ENCODE measurements at places on chromosomes 1 and 21.
A peak's percentile ranks its signal among the peaks of the same experiment; 100 is the strongest.

GRCh38 chr1:219812491-219813203 is 115.7 kb downstream of the SLC30A10 start:
- DNase-seq, result peak; percentile 79

DNA sequence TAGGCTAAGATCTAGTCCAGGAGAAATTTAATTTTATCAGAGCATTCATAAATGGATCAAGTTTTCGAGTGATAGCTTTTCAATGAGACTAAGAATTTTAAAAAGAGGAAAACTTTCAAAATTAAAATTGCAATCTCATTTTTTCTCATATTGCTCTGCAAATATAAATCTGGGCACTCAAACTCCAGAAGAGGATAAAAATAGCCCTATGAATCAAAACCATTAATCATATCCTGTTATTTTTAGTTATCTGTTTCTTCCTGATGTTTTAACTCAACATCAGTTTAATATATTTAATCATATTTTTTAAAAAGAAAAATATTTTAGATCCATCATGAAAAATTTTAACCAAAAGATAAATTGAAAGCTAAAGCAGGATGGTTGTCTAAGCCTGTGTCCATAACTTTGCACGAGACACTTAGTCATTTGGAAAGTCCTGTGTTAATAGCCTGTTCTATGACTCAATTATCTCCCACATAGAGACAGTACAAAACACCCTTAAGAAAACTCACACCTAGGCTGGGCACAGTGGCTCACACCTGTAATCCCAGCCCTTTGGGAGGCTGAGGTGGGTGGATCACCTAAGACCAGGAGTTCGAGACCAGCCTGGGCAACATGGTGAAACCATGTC is 17.1 kb upstream of the PRRC2C start:
- no peak for DNase-seq

DNA sequence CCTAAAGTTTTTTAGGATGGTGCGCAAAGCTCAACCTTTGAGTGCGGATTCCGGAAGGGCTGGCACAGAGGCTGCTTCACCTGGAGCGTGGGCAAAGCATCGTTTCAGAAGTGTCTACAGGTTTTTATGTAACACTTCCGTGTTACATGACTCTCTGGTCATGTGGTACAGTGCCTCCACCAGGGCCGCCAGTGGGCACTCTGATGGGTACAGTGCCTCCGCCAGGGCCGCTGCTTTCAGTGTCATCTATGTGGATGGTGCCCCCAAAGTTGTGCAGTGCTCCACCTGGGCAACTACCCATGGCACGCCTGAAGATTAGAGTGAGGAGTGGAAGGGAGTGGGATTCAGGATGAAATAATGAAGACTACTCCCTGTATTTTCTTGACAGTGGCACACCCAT is 101.4 kb upstream of the C1orf174 start:
- DNase-seq, result no peak

DNA sequence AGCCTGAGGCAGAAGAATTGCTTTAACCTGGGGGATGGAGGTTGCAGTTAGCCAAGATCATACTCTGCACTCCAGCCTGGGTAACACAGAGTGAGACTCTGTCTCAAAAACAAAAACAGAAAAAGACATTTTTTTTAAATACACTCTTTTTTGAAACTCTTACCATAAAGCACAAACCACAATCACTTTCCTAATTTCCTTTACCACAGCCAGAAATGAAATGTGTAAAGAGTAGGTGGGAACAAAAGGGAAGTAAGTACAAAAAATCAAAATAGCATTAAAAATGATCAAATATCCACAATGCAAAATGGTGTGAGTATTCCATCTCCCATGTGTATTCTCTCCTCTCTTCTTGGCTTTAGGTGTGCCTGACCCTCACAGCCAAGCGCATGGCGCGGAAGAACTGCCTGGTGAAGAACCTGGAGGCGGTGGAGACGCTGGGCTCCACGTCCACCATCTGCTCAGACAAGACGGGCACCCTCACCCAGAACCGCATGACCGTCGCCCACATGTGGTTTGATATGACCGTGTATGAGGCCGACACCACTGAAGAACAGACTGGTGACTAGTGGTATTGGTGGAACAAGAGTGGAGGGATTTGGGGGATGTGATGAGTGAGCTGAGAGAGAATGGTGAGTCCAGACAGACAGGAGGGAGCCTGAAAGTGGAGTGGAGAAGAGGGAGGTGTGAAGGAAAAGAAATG is 14.9 kb downstream of the ATP1A4 start:
- DNase-seq, result no peak

DNA sequence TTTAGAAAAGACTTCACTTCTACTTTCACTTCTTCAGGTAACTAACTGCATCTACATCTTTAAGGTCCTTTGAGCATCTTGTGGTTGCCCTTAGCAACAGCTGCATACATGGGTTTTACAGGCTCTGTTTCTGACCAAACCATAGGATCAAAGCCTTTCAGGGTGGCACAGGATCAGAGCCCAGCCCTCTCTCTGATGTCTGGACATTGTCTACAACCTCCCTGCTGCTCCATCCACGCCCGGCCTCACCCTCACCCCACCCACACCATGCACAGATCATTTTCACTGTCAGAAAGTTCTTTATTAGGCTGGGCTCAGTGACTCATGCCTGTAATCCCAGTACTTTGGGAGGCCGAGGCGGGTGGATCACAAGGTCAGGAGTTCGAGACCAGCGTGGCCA is 5.2 kb downstream of the NCF2 start:
- no peak for DNase-seq

DNA sequence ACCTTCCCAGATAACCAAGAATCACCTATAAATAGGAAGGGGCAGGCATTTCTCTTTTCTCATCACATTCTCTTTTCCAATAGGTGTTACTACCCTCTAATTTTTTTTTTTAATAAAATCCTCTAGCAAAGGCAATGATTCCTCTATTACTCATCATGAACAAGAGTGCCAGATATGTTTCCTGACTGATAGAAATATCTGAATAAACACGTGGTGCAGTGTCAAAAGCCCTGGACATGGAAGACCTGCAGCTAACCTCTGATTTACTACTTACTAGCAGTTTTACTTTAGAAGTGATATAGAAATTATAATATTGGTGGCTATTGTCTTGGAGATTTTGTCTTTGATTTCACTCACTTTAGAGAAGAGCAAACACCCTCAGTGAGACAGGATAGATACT is 194.6 kb upstream of the SAMSN1 start:
- no peak for DNase-seq

DNA sequence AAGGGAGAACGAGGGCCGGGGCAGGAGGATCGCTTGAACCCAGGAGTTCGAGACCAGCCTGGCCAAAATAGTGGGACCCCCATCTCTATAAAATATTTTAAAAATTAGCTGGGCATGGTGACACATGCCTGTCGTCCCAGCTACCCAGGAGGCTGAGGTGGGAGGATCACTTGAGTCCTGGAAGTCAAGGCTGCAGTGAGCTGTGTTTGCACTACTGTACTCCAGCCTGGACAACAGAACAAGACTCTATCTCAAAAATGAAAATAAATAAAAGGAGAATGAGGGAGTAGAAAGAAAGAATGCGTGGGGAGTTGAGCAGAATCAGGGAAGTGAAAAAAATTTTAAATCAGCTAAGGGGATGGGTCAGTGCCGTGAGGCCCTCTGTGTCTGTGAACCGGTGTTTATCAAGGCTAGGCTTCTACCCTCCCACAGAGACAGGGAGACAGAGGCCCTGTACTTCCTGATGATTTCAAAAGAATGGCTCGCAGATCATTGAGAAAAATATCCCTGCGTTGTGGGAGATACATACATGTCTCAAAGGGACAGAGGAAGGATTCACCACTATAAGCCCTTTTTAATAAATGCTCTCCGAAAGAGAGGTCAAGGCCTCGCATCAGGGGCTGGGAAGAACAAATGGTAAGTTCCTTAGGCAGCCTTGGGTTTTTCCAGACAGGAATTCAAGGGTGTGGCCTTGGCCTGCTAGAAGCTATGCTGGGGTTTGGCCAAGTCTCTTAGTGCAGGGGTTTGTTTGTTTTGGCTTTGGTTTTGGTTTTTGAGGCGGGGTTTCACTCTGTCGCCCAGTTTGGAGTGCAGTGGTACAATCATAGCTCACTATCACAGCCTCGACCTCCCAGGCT is 20.7 kb downstream of the IL10RB start:
- DNase-seq, result peak; percentile 34

- DNase-seq, result no peak
Observed at GRCh38 chr1:14606632-14607031, 8.1 kb downstream of the KAZN start.

DNA sequence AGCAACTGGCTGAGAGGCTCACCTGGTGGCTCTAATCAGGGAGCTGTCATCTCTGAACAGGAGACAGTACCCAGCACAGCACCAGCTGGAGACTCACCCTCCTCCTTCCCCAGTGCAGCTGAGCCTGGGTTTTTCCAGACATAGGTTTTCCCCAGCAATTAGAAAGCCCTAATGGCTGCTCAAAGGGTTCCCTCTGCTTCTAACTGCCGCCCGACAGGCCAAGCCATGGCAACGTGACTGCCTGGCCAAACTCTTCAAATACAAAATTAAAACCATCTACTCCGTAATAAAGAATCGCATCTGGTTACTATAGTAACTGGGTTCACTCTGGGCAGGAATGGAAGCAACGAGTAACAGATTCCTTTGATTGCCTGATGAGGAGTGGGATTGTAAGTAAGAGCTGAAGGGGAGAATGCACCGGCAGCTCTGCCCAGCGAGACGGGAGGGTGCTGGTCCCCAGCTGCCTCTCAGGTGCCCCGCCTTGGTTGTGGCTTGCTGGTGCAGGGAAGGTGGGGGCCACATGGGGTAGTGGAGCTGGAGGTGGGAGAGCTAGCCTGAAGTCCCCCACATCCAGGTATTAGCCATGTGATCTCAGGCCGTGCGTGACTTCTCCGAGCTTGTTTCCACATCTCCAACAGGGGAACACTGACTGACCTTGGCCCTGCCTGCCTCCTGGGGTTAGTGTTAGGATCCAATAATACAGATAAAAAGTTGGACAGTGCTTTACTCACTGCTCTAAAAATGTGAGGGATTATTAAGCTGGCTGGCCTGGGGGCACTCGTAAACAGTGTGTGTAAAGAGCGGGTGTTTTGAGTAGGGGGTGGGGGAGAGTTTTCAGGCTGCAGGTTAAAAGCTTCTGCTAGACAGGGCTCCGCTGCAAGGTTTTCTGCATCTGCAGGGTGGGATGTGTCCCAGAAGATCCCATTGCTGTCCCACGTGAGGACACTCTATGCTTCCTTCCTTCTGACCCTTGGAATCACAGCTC is 94.2 kb downstream of the KCNN3 start:
- no peak for DNase-seq

GRCh38 chr21:43880111-43880985 is 15.3 kb downstream of the AGPAT3 start:
- no peak for DNase-seq

DNA sequence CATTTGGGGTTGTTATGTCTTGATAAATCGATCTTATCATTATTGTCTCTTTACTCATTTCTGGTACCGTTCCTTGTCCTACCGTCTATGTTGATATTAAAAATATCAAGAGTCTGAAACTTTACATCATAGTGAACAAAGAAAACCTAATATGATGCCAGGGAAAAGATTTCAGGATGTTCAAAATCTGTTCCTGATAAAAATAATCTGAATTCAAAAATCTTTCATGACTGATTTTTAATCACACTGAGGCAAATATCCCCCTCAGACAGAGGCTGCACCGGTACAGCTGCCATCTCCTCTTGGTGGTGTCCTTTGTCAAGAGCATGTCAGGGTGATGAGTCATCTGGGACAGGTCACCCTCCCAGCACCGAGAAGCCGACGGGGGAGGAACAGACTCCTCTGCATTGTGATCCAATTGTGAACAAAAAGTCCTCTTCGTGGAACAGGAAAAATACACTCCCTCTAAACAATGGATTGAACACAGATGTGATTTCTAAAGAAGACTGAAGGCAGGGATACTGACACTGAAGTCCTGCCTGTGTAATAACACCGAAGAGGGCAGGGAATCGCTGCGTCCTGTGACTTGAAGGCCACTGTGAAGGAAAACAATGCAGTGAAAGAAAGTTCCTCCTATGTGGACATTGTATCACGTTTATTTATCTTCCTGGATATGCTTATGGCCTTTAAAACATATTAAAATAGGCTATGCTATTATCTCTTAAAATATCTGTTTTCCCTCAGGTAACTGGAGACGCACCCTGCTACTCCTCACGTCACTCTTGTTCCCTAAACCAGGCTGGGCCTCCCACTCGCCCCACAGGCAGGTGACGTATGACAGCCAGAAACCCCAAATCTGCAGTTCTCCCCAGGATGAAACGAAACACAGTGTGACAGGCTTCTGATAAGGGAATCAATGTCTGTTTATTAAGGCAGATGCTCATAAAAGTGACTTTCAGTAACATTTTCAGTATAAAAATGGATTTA is 4.3 kb upstream of the SPATC1L start:
- DNase-seq, result no peak

GRCh38 chr1:54453509-54453908 is 47.3 kb upstream of the SSBP3 start:
- DNase-seq, result no peak

GRCh38 chr1:44817307-44817706 is 9.0 kb downstream of the BTBD19 start:
- DNase-seq, result no peak

DNA sequence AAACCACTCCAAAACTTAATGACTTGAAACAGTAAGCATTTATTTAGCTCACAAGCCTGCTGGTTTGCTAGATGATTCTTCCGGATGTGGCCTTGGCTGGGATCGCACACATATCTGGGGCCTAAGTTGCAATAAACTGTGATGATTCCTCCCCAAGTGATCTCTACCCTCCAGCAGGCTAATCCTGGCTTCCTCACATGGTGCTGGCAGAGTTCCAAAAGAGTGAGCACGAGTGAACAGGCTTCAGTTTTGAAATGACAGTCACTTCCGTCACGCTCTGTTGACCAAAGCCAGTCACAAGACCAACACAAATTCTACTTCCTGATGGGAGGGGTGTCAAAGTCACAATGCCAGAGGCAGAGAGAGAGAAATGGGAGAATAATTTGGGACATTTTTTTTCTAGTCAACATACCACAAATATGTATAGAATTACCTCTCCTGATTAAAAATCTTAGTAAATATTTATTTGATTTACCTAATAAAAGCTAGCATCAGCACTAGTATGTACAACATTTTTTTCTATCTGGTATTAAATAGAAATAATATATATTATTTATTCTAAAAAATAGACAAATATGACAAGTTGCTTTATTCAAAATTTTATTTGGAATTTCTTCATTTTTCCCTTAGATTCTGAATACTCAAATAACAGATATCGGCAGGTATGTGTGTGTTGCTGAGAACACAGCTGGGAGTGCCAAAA is 292.7 kb downstream of the TPR start:
- peak; percentile 48 for DNase-seq

DNA sequence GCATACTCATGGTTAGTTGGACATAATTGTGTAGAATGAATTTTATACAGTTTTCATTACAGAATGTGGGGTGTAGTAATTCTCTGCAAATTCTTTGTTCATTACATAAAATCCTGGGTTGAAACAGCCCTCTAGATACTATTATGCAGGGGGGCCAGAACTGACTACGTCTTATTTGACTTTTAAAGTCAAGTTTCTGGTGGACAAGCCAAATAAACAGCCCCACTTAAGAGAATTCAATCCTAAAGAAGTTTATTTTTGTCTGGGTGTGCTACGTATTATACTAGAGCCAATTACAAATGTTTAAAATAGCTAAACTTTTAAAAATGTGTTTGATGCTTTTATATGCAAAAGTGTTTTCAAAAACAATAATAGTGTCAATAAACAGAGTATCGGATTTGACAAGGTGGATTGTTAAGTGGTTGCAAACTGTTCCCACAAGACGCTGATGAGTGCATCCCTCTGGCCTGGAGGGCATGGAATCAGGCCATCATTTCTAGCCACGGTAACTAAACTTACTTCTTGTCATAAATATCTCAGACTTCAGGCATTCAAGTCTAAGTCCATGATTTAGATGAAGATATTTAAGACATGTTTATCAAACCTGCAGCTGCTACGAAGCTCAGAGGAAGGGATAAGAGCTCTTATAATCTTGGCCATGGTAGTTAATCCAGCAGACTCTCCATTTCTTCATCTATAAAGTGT is 646.3 kb downstream of the KIF26B start:
- DNase-seq, result no peak
